Stimulated activated CD4-positive, alpha-beta T cell treated with anti-CD3 and anti-CD28 coated beads, TNF-alpha, amount 100 ng/mL, for 48 hours (primary cell): ENCODE measurements at places on chromosomes 5 and 9.
A peak's percentile ranks its signal among the peaks of the same experiment; 100 is the strongest.

DNA sequence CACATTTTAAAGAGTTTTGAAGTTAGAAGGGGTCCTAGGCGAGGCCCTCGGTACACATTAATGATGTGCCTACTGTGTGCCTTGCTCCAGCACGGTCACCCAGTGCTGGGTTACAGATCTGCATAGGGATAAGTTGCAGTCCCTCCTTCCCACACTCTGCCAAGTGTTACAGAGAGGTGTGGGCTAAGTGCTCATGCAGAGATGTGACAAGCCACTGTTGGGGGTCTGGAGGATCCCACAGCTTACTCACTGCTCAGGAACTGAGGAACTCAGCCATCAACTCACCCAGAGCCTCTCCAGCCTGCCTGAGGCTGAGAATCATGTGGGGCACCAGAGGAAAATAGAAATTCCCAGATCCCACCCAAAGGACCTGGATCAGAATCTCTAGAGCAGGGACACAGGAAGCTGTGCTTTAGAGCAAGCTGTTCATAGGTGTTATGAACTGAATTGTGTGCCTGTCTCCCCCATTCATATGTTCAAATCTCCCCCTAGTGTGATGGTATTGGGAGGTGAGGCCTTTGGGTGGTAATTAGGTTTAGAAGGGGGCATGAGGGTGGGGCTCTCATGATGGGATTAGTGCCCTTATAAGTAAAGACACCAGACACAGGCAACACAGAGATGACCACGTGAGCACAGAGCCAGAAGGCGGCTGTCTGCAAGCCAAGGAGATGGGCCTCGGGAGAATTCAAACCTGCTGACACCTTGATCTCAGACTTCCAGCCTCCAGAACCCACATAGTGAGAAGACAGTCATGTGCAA lies 164.1 kb downstream of the HSD17B3 start:
- no peak for DNase-seq

- peak; percentile 86 for DNase-seq
Observed at GRCh38 chr5:180803181-180804128, 849 bp upstream of the MGAT1 start.

DNA sequence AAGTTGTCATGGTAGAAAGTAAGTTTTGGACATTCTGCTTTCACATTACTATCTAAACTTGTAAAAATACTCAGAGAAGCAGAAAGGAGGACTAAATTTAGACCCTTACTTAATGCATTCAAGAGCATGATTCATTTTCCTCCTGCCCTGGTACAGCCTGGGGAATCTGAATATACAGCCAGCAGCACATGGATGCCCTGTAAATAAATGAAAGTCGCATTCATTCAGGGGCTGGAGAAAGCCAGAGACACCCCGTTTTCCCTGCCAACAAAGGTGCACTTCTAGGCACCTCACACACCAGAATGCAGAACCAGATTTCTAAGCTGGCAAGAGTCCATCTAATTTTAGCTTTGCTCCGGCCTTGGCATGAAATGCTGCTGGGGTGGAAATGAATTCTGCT lies 172.7 kb upstream of the KLF9 start:
- DNase-seq: no peak

DNA sequence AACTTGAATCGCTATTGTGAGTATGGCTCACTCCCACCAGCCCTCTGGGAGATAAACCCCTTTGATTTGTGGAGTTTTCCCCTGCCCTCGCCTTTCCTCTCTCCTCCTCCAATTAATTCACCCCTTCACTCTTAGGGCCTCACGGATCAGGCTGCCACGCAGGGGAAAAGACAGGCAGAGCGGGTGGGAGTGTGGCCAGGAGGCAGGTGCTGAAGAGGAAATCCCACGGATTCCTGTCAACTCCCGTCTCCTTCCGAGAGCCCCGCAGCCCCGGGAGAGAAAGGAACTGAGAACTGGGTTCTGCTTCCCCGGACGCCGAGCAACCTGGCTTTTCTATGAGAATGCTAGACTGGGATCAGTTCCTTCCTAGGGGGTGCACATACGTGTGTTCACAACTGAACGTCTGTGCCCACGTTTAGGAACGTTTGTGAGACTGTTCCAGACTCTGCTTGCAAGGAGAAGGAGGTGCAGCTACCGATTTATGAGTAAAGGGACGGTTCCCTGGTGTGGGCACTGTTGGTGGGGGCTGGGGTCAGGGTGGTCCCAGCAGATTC lies 314.5 kb upstream of the TLE4 start:
- no peak for DNase-seq

DNA sequence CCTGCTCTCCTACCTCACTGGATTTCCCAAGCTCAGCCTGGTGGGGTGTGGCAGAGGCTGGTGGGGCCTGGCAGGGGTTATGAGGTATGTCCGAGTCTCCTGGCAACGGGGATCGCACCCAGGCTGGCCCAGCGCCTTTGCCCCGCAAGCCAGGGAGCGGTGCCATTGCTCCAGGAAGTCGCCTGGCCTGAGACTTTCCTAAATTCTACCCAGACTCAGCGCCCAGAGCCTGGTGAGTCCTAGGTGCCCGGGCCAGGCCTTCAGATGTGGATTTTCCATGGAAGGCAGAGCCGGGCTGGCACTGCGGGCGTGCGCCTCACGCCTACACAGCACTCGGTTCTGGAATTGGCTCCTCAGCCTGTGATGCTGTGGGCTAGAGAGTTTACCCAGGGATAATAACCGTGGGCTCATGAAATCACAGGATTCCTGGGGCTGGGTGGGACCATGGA lies 155.4 kb upstream of the COL5A1 start:
- no peak for DNase-seq

GRCh38 chr5:144205141-144205551 lies 34.5 kb downstream of the KCTD16 start:
- DNase-seq: no peak

GRCh38 chr9:129359916-129360536 lies 182.0 kb upstream of the IER5L start:
- no peak for DNase-seq

- DNase-seq: no peak
Observed at GRCh38 chr5:52945040-52945439, 44.1 kb upstream of the ITGA2 start.

GRCh38 chr5:143641549-143642355 lies 170.2 kb upstream of the HMHB1 start:
- DNase-seq: no peak

DNA sequence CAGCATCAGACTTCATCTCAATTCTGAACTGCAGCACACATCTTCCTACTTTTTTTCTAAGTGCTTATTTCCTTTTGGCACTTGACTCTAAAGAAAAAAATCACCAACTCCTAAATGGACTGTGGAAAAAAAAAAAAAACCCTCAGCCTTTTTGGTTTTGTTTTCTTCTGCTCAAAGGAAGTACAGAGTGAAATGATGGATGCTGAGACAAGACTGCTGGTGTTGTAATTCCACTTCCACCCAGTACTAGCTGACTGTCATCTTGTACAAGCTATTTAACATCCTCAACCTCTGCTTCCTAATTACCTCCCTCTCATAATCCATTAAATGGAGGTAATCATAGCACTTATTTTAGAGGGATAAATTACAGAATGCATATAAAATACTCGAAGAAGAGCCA lies 171.5 kb upstream of the GNA14 start:
- no peak for DNase-seq

GRCh38 chr5:42621662-42622061 lies 135.0 kb upstream of the CCDC152 start:
- DNase-seq: no peak

- no peak for DNase-seq
Observed at GRCh38 chr9:134597957-134598883, 43.4 kb upstream of the COL5A1 start.

GRCh38 chr5:20276061-20276958 lies 288.3 kb upstream of the CDH18 start:
- DNase-seq: no peak

- no peak for DNase-seq
Observed at GRCh38 chr5:16858151-16858550, 77.9 kb downstream of the MYO10 start.

- DNase-seq: no peak
Observed at GRCh38 chr5:65157906-65158603, 323.7 kb downstream of the ADAMTS6 start.

GRCh38 chr9:114130141-114130540 lies 25.2 kb upstream of the COL27A1 start:
- no peak for DNase-seq

DNA sequence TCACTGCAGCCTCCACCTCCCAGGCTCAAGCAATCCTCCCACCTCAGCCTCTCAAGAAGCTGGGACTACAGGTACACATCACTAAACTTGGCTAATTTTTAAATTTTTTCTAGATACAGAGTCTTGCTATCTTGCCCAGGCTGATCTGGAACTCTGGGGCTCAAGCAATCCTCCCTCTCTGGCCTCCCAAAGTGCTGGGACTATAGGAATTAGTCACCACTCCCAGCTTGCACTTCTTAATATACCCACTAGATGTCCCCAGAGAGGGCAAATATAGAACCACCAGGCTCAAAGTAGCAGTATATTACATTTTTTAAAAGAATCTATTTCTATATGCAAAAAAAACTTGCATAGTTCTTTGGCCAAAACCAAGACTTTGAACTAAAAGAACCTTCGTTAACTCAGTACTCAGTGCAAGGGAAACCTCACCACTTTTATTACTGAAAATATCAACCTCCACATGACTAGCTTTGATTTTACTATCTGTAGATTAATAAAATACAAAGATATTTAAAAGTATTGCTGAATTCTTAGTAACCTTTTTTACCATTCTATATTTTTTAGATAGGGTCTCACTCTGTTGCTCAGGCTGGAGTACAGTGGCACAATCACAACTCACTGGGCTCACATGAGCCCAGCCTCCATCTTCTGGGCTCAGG lies 25.8 kb upstream of the HSD17B3 start:
- DNase-seq: no peak

DNA sequence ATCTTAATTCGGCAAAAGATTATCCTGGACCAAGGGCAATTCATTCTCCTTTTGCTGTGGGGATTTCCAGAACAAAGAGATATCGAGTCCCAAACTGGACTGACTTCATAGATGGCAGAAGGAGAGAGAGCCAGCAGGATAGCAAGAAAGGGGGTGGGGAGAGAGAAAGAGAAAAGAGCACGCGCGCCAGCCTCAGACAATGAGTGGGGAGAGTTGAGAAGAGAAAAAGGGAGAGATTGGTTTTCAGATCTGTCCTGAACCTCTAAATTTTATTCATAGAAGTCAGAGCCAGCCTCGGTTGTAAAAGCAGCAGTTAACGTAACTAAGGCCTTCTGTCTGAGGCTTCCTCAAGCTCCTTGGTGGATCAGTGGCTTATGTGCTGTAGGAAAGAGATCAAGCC lies 55.3 kb upstream of the ALDH1B1 start:
- DNase-seq: no peak

- DNase-seq: no peak
Observed at GRCh38 chr5:127660047-127660733, 11.3 kb downstream of the CTXN3 start.

- DNase-seq: no peak
Observed at GRCh38 chr5:137310051-137310730, 188.9 kb downstream of the SPOCK1 start.

DNA sequence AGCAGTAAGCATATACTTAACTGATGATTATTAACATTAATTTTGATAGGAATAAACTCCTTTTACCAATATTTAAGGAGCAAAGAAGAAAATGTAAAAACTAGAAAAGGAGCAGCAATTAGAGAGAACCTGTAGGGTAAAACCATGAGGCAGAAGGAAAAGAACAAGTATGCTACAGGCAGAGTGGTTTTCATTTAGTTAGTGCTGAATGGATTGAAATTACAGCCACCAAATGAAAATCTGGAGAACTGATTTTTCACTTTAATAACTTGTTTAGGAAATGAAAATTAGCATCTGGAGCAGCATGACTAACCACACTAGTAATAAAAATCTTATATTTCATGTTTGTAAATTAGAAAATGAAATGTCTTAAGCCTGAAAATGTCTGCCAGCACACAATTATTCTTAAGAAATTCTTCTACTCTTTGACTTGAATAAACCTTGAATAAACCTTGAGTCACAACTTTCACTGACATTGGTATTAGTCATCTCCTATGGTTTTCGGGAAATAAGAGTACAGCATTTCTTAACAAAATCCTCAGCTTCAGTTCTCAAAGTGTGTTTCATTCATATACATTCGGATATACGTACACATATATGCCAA lies 1504.9 kb upstream of the C9orf72 start:
- DNase-seq: no peak
